ENCODE measurements at places on chromosomes 5 and 9.

DNA sequence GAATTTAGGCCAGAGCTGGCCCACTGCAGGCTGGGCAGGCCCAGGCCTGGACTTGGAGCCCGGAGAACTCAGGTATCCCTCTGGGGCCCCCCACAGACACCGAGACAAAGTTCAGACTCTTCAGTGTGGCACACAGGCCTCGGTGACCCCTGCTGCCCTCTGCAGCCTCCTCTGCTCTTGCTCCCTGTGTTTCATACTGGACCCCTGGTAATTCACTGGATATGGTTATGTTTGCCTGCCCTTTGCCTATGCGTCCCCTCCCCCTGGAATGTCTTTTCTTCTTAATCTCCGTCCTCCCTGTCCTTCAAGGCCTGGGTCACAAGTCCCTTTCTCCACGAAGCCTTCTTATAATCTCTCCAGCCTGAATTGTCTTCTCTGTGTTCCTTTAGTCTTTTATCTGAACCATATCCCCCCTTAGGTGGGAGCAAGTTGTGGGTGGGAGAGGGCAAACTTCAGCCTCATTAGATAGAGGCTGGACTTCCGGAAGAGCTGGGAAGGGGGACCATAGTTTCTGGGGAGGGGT, 30.1 kb downstream of the GSN start:
- no peak for DNase-seq

- peak; percentile 66 for DNase-seq
Measured at GRCh38 chr5:180670586-180671359, 21.4 kb upstream of the FLT4 start.

- DNase-seq, result no peak
Measured at GRCh38 chr9:109751253-109751652, 28.7 kb upstream of the PALM2AKAP2 start.

DNA sequence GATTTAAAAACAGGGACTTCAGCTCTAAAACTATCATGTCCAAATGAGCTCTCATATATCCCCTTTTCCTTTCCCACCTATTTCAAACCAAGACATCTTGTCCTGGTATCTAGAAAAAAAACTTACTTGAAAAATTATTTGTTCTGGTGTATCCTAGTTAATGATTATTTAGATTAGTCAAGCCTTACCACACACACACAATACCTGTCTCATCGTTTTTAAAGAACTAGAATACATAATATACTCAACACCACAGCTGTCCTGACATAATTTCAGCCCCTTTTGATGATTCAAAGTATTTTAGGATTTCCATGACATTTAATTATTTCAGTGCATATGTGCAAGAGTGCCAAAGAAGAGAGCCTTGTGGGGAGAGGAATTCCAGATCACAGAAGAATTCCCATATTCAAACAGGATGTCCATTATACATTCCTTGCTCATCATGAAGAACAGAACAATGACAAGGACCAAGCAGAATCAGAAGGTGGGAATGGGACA, 233.7 kb downstream of the SMARCA2 start:
- no peak for DNase-seq

- DNase-seq, result no peak
Measured at GRCh38 chr5:174425964-174426290, 298.5 kb upstream of the MSX2 start.

DNA sequence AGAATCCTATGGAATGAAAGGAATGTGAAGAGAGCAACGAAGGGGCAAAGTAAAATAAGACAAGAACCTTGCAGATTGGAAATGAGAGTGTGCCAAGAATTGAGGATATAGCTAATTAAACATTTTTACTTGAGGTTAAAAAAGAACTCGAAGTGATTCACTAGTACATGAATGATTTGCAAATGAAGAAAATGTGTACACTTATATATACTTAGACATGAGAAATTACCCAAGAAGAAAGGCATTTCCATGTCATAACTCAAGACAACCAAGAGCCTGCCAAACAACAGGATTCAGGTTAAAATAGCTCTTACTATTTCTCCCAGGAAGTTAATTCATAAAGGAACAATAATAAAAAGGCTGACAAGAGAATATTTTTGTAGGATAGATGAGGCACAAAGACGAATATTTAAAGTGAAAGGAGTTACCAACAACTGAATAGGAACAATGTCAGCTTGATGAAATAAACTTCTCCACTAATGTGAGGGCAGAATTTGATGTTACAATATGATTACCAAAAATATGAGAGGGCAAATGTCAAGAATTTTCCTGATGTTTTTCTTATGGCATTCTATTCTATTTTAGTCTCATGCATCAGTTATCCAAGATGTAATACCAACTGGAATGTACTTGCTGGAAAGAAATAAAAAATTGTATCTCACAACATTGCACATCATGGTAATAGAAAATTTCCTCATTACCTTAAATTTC, 18.9 kb upstream of the NPR3 start:
- no peak for DNase-seq

GRCh38 chr9:98778711-98779530, 17.4 kb downstream of the ANKS6 start:
- DNase-seq, result peak; percentile 77

DNA sequence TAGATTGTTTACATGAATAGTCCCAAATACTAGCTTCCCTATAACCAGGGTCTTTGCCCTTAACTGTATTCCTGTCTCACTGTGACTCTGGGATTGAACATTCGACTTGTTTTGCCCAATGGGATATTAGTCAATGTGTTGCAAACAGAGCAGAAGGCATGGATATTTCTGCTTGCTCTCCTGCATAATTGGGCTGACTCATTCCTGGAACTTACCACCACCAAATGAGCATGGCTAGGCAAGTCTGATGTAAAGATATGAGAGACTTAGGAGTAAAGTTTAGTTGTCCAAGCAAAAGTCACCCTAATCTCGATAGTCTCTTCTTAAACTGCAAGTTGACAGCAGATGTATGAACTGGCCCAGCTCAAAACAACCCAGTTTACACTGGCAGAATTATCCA, 273.5 kb upstream of the CCNG1 start:
- DNase-seq, result no peak

- DNase-seq, result no peak
Measured at GRCh38 chr9:91549177-91549576, 125.5 kb upstream of the NFIL3 start.

GRCh38 chr5:63233361-63233760, 654.7 kb downstream of the LRRC70 start:
- no peak for DNase-seq

DNA sequence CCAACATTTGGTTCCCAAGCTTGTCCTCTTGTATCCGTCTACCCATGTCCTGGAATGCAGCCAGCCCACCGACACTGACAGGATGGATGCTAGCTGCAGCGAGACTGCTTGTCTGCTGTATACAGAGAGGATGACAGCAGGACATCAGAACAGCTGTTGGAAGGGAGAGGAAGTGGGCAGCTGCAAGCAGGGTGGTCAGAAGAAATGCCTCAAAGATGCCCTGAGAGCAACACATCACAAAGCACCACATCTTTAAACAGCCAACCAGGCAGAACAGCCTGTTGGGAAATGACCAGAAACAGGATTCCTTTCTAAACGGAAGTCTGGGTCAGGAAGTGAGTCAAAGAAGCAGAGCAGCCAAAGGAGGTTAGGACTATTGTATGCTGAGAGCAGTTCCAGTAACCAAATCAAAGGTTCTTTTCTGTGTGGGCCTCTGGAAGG, 219.1 kb downstream of the NDUFS4 start:
- DNase-seq, result peak; percentile 15

DNA sequence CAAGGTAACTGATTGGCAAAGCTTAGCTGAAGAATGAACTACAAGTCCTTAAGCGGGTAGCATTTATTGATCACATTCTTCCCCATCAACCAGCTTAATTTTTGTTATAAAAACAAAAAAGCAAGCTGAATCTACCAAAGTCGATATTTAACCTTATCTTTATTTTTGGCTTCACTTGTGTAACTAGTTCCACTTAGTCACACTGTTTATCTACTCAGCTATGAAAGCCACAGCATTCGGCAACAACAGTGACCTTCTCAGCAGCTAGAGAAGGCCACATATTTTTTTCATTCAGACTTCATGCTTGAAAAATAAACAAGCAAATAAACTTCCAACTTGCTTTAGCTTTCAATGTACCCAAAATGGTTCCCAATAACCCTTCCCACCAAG, 69.4 kb downstream of the KLHL3 start:
- DNase-seq, result no peak

DNA sequence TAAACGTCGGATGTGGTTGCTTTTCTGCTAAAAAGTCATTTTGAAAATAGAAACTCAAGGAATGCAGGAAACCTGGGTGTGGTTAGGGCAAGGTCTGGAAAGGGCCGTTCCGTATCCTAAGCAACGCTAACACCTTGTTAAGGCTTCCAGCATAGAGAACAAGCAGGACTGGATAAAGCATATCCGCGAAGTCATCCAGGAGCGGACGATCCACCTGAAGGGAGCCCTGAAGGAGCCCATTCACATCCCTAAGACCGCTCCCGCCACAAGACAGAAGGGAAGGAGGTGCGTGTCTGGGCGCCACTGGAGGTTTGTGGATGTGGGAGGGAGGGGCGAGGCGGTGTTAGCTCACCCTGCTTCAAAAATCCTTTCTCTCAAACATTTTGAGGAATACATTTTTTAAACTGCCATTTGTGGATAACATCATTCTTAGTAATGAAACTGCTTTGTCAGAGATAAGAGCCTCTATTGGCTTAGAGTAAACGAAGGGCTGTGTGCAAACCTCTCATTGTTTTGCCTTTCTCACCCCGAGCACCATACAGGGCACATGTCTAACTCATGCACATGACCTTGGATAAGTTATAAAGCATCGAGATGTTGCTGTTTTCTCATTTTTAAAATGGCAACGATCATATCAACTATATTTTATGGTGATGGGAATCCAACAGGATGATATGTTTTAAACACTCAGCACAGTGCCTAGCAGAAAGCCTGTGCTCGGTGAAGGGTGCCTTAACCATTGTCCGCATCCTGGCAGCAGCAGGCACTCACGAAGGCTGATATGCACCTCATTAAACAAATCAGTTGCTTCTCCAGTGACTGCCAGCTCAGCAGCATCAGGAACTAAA, 175.7 kb upstream of the OTULINL start:
- no peak for DNase-seq
